NCI-H774 (cell line): ENCODE measurements at places on chromosomes 13 and 19.

GRCh38 chr13:95035311-95036109, 265.7 kb downstream of the ABCC4 start:
- no peak for DNase-seq

DNA sequence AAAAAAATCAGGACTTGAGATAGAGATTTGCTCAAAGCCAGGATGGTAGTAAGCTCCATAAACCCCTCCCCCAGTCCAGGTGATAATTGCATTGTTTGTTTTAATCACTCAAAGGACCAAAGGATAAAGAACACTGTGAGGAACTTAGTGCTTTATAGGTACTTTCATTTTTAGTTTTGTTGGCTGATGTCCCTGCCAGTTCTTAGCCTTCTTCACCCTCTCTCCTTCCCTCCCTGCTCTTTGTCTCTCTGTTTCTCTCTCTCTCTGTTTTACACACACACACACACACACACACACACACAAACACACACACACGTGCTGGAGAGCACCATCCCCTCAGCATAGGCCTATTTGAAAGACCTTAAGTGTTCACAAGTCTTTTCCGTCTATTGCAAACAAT, 5.2 kb downstream of the FRY start:
- DNase-seq, result no peak

DNA sequence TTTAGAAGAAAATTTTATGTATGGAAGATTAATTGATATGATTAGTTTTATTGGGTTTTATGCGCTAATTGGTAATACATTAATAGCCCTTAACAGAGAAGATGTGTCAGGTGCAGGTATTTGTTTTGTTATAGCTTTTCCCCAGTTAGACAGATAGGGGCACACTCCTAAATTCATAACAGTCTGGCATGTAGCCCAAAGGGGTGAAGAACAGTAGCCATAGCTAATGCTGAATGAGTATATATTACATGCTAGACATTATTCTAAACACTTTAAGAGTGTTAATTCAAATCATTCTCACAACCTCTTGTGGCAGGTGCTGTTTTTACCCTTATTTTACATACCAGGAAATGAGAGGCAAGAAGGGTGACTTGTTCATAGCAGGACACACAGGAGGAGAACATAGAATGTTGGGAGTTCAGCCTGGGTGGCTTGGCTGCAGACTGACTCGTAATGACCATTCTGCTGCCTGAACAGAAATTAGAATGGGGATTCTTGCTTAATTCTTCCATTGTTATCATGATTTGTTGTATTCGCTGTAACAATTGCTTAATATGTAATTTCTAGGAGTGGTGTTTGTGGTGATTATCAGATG, 20.1 kb downstream of the PCCA start:
- no peak for DNase-seq

DNA sequence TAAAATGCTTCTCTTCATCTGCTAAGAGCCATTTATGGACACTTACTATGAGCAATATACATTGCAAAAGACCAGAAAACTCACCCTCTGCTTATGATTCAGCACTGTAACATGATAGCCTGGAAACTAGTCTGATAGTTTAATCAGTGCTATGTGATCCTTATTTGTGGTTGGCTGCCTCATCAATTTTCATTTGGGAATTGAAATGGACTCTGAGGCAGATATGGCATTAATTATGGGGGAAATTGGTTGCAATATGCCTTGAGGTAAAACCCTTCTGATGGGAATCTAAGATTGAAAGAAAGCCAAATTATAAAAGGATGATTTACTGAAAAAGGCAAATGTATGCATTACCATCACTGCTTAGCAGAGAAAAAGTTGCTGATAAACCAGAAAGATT, 33.5 kb downstream of the FAM216B start:
- no peak for DNase-seq

DNA sequence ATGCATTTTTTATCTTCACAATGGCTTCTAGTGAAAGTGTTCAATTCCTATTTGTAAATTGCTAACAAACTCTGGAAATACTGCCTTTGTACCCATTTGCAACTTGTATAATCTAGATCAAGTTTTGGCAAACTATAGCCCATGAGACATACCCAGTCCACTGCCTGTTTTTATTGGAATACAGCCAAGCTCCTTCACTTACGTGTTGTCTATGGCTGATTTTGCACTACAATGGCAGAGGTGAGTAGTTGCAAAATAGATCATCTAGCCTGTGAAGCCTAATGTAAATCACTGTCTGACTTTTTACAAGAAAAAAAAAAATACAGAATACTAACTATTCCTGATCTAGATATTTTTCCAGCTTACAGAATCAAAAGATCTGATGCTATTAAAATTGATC, 37.1 kb downstream of the DZIP1 start:
- no peak for DNase-seq

DNA sequence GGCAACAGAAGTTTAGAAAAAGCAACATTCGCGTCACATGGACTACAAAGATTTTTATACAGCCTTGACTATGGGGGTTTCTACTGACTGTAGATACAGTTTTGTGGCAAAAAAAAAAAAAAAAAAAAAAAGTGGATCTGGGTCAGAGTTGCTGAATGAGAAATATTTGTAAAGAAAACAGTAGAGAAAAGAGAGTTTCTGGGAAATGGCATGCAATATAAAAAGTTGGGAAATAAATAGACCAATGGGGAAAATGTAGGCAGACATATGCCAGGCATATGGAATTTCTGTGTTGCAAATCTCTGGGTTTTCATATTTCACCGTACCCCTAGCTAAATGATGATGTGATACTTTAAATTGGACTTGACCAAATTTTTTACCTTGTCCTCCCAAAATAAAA, 315.3 kb downstream of the EFNB2 start:
- DNase-seq, result no peak

DNA sequence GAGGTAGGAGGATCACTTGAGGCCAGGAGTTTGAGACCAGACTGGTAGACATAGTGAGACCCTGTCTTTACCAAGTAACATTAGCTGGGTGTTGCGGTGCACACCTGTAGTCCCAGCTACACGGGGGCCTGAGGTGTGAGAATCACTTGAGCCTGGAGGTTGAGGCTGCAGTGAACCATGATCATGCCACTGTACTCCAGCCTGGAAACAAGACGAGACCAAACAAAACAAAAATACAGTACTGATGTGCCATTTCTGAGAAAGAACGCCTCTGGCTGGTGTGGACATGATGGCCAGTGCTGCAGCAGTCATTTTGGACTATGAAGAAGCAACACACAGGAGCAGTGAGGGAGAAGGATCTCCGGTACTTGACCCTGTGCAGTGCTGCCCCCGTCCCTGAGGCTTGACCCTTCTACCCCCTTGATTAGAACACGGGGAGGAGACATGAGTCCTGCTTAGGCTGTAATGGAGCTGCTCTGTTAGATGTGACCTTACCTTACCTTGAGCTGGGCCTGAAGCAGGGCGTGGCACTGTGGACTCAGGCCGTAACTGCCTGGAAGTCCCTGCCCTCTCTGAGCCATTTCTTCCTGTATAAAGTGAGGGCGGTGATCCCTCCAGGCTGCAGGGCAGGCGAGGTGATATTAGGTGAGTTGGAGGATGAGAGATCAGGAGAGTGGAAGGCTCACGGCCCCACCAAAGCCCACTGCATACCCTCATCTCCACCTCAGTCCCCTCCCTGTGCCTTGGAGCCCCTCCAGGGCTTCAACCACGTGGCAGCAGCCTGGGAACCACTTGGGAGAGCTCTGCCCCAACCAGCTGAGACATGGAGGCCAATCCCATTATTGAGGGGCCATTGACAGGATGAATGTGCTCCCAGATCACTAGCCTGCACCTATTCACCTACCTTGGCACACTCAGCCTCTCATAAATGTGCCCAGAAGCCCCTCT, 5.9 kb downstream of the RPL18A start:
- DNase-seq, result no peak

DNA sequence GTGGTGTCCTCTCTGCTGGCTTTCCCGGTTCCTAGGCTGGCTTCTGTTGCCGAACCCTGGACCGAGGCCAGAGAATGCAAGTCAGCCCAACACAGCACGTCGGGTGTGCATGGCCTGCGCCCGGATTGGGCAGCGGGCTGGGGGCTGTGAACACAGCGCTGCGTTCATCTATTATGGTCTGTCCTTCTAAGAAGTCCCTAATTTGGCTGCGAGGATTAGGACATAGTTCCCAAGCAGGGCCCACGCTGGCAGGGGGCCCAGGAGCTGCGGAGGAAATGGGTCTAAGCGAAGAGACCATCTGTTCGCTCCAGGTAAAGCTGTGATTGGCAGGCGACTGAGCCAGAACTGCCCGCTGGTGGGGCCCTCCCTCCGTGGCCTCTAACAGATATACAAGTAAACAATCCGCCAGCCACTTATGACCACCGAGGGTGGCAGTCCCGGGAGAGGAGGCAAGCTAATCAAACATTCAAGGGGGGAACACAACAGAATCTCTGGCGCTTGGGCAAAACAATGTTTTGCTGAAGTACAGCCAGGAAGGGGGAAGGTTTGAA, 6.0 kb downstream of the SYCE2 start:
- DNase-seq, result peak; percentile 96

GRCh38 chr19:29724102-29724641, 9.1 kb upstream of the C19orf12 start:
- DNase-seq, result no peak

DNA sequence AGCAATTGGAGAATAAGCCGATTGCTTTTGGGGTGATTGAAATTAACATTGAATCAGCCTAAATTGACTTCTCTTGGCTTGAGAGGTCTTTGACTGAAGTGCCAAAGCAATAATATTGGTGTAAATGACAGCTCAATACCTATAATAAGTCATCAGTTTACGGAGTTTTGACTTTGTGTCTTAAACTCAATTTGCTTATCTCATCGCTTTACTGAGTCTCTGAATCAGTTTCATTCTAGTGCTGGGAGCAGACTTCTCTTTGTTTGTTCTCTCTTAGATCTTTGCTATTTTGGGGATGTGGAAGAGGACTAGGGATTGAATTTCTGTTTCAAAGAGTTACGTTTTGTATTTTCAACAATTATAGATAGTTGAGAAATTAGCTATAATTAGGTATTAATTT, 7.1 kb downstream of the RFC3 start:
- DNase-seq, result no peak

- DNase-seq, result peak; percentile 56
Measured at GRCh38 chr13:94712812-94713560, 641 bp upstream of the SOX21 start.

GRCh38 chr19:38201731-38202130, 22.3 kb downstream of the DPF1 start:
- DNase-seq, result no peak

DNA sequence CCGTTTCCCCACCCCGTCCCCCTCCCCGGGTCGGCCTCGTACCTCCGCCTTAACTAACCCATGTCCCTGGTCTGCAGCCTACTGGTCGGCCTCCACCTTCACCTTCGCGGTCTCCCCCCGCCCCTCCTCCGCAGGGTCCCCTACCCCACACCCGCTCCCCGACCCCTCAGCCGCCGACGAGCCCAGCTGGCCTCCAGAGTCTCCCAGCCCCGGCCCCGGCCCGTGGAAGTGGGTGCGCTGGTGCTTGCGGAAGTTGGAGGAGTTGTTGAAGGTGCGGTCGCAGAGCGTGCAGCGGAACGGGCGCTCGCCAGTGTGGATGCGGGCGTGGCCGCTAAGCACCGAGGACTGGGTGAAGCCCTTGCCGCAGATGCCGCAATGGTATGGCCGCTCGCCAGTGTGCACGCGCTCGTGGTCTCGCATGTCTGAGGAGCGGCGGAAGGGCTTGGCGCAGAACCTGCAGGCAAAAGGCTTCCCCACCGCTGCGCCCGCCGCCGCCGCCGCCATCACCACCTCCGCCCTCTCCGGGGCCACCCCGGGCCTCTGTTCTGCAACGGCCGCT, 2.6 kb downstream of the ZNF784 start:
- no peak for DNase-seq

DNA sequence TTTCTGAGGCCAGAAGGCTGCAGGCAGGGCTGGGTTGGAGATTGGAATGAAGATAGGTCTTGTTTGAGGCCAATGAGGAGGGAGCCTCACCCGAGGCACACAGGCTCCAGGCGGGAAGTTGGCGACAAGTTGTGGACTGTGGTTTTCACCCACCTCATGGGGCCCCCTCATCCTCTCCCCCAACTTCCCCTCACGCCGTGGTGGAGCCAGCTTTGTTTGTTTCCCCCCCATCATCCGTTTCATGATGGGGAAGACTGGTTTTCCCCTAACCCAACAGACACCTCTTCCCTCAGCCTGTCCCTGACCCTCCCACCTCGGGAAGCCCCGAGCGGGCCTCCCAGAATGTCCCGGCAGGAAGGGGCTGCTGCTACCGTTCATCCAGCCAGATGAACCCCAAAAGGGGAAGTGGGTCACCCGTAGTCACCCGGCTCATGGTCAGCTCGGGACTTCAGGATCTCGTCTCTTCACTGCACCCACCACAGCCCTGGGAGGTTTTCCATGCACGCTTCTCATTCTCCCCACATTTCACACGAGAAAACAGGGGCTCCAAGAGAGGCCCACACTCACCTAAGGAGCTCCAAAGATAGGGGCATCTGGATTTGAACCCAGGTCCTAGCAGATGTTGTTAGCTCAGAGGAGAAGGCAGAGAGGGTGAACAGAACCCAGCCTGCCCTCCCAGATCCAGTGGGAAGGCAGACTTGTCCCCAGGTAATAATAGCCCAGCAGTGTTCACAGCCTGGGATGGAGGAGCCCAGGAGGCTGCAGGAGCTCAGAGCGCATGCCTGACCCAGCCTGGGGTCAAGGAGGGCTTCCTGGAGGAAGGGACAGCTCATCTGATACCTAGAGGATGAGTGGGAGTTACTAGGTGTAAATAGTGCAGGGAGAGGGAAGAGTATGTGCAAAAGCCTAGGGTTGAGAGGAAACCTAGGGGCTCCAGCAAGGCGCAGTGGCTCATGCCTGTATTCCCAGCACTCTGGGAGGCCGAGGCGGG, 23.5 kb downstream of the CEACAM16 start:
- no peak for DNase-seq
